B cell (primary cell): ENCODE measurements at places on chromosomes 7 and 10.

GRCh38 chr7:31059551-31059950, 7.4 kb downstream of the ADCYAP1R1 start:
- no peak for DNase-seq

GRCh38 chr10:79320820-79321493, 26.3 kb upstream of the PPIF start:
- no peak for DNase-seq

- peak; percentile 47 for DNase-seq
Measured at GRCh38 chr7:47444376-47445098, 137.4 kb downstream of the TNS3 start.

- no peak for DNase-seq
Measured at GRCh38 chr10:34327184-34327583, 487.9 kb downstream of the PARD3 start.

DNA sequence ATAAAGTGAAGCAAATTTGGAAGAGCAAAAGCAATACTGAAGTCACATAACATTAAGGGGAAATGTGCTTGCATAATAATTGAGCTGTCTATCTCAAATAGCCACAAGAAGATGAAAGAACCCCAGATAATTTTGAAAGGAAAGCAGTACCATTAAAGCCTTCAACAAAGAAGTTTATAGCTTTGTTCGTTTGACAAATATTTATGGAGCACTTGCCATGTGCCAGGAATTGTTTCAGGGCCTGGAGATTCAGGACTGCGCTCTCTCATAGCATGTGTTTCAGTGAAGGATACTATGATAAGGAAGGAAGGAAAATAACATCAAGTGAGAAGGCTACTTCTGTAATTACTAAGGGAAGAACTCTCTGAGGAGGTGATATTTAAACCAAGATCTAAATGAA, 212.3 kb upstream of the CSTF2T start:
- no peak for DNase-seq

DNA sequence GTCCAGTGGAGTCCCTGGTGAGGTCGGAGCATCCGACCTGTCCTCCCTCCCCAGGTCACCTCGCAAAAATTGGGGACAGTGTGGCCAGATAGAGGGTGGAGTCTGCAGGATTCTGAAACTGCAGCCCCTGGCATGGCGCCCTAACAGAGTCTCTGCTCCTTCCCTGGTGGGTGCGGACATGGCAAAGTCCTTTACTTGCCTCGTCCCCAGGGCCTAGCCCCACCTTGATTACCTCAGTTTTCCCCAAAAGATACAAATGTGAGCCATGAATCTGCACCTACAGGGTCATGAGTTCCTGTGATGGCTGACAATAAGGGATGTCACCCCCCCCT, 47.7 kb downstream of the NPVF start:
- DNase-seq, result no peak

GRCh38 chr10:45147000-45147399, 146.3 kb downstream of the ZNF22 start:
- no peak for DNase-seq

- DNase-seq, result no peak
Measured at GRCh38 chr10:78804411-78805032, 264.2 kb upstream of the ZMIZ1 start.

- no peak for DNase-seq
Measured at GRCh38 chr10:59229441-59229840, 53.0 kb downstream of the PHYHIPL start.

GRCh38 chr7:24510759-24511158, 62.5 kb upstream of the PALS2 start:
- DNase-seq, result no peak

- DNase-seq, result no peak
Measured at GRCh38 chr7:33750177-33750576, 155.2 kb upstream of the BMPER start.

DNA sequence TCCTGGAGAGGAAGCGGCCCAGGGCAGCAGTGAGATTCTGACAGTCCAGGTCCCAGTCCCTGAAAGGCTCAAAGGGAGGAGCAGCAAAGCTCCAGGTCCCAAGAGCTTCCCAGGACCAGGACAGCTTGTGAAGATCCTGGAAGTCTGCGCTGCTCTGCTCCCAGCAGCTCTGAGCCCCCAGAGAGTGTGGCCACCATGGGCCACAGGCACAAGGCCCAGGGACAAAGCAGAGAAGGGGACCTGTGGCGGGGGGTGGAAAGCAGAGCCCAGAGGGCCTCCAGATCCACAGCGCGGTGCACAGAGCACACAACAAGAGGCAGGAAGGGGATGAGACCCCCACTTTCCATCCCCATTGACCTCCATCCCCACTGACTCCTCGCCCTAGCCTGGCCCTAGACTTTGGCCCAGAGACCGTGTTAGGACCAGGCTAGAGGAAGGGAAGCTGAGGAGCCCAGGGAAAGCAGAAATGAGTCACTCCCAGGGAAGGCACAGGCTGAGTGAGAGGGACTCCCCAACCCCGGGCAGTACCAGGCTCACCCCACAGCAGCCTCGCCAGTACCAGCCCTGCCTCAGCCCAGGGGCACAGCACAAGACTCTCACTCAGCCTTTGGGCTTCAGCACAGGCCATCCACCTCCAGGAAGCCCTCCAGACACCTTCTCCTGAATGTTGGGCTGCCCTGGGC, 75.5 kb downstream of the GRID1 start:
- no peak for DNase-seq

- no peak for DNase-seq
Measured at GRCh38 chr10:103724771-103725170, 130.6 kb downstream of the SH3PXD2A start.

GRCh38 chr10:102229810-102230263, 3.7 kb downstream of the ELOVL3 start:
- peak; percentile 90 for DNase-seq

- DNase-seq, result no peak
Measured at GRCh38 chr7:157745721-157746709, 409.2 kb downstream of the DNAJB6 start.

DNA sequence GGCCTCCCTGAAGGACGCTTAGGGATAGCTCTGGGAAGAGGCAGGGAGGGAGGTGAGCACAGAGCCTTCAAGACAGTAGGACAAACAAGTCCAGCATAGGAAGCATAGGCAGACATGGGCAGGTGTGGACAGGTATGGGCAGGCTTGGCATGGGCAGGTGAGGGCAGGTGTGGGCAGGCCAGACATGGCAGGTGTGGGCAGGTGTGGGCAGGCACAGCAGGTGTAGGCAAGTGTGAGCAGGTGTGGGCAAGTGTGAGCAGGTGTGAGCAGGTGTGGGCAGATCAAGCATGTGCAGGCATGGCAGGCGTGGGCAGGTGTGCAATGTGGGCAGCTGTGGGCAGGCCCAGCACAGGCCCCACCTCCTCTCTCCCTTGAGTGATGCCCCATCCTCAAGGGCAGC, 148.8 kb upstream of the ZMIZ1 start:
- no peak for DNase-seq

DNA sequence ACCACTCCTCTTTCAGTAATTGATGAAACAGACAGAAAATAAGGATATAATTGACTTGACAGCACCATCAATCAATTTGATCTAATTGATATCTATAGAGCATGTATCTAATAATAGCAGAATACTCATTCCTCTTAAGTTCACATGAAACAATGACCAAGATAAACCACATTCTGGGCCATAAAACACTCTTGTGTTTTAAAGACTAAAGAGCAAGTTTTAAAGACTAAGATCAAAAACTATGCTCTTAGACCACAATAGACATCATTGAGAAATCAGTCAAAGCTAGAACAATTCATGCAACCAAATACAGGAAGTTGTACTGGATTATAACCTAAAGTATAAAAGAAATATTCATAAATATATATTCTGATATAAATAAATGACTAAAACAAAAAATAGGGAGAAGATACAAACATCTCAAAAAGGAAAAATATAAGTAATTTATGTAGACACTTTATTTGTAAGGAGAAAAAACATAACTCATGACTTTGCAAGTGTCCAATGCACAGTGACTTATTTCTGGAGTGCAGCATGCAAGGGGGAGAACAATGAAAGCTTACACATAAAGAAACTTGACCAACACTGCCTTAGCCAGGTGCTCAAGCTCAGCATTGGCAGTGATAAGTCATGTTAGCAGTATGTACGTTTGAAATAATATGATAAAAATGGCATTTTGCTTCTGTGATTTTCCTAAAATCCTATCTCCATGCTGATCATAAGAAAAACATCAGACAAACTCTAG, 312.7 kb upstream of the IGFBP3 start:
- DNase-seq, result no peak

- DNase-seq, result no peak
Measured at GRCh38 chr10:14086596-14086995, 244.1 kb downstream of the FRMD4A start.

- no peak for DNase-seq
Measured at GRCh38 chr7:18659746-18660145, 164.2 kb downstream of the HDAC9 start.

GRCh38 chr7:134366481-134366880, 49.8 kb upstream of the SLC35B4 start:
- no peak for DNase-seq

DNA sequence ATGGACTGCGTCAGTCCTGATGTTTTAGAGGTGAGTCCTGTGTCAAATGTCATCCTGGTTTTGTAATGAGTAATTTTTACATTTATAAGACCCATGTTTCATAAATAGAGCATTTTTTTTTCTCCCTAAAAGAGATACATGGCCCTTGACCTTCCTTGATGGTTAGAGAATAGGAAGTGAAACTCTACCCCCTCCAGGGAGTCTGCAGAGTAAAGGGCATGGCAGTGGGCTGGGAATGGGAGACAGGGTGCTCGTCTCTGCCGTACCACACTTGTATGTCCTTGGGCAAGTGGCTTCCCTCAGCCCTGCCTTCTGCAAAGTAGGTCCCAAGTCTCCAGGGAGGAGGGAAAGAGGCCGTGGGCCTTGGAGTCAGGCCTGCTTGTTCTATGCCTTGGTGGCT, 63.9 kb downstream of the WDFY4 start:
- DNase-seq, result peak; percentile 47
